ENCODE measurements at places on chromosomes 4 and X.

- no peak for DNase-seq
These were observed 54.9 kb upstream of the IRF2 start for GRCh38 chr4:184529283-184529682.

DNA sequence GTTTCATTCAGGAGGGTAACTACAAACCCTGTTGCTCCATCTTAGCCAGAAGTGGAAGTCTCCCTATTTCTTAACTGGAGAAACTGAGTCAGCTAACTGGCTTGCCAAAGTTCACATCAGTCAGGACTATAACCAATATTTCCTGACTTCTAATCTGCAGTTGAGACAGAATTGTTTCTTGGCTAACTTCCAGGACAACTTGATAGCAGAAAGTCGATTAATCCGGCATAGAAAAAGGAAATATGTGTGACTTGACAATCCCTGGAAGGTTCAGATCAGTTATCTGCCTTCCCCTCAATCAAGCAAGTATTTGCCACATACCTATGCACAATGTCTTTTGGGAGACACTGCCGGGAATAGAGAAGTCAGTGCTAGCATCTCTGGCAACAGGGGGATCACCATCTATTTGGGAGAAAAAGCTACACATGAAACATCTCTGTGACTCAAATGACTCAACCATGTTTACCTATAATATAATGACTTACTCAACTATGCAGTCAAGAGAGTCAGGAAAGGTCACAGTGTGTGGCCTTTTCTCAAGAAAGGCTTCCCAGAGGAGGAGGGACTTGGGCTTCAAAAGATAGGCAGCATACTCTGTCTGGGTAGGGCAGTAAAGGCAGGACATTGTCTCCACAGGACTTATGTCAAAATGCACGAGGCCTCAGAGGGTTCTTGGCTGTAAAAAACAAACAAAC, 12.4 kb upstream of the LONRF3 start:
- DNase-seq = no peak

- DNase-seq = no peak
These were observed 436.8 kb upstream of the PRKX start for GRCh38 chrX:4150259-4150658.

GRCh38 chr4:54912155-54912554, 213.2 kb downstream of the KDR start:
- no peak for DNase-seq

GRCh38 chrX:128458888-128459287, 406.7 kb upstream of the ACTRT1 start:
- no peak for DNase-seq

- DNase-seq = peak; percentile 76
These were observed 5.0 kb downstream of the TACC3 start for GRCh38 chr4:1726146-1726934.

GRCh38 chr4:1647432-1647831, 36.7 kb downstream of the FAM53A start:
- no peak for DNase-seq

DNA sequence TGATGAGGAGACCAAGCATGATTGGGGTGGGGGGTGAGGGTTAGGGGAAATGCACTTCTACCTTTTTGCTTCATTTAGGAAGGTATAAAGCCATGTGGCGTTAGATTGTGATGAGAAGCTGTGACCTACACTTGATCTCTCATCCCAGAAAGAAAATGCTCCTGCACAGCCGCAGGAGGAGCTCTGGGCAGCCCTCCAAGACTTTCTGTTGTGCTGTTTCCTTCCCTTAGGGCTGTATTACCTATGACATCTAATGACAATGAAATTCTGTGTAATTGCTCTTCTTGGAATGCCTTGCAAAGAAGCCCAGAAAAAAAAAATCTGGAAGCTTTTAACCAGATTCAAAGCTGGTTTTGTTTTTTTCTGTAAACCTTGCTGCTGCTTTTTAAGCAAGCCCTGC, 13.4 kb downstream of the PRPS2 start:
- DNase-seq = no peak

GRCh38 chrX:148500423-148501385, at the start of gene AFF2:
Gene AFF2, plus strand, starts transcription at chrX:148500617. Its CDS starts 481 bp downstream, at chrX:148501098.
- peak; percentile 33 for DNase-seq

DNA sequence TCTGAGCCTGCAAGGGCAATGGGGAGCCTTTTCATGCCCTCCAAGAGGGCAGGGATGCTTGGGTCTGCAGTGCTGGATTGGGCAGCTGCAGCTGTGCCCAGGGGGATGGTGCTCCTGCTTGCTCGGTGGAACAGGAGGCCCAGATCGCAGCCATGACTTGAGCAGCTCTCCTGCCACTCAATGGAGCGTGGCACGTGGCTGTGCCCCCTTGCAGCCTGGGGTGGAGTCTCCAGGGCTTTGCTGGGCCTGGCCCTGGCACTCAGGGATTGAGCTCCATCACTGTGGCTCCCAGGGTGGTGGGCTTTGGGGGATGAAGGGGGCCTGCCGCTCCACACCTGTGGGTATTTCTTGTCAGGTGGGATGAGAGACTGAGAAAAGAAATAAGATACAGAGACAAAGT, 53.4 kb upstream of the IBSP start:
- DNase-seq = no peak

DNA sequence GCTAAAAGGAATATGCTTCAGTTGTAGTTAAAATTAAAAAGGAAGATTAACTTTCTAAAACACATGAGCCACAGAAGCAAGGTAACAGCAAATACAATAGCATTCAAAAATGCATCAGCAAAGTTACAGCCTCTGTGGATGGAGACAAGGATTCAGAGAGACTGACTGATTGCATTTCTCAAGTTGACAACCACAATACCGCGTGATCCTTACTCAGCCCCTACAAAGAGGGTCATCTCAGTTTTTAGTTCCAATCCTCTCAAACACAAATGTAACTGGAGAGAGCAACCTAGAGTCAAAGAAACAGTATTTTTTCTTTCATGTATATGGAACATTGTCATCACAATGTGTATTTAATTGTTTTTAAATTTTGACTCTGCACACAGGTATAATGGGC, 14.2 kb upstream of the C1QTNF7 start:
- DNase-seq = no peak

DNA sequence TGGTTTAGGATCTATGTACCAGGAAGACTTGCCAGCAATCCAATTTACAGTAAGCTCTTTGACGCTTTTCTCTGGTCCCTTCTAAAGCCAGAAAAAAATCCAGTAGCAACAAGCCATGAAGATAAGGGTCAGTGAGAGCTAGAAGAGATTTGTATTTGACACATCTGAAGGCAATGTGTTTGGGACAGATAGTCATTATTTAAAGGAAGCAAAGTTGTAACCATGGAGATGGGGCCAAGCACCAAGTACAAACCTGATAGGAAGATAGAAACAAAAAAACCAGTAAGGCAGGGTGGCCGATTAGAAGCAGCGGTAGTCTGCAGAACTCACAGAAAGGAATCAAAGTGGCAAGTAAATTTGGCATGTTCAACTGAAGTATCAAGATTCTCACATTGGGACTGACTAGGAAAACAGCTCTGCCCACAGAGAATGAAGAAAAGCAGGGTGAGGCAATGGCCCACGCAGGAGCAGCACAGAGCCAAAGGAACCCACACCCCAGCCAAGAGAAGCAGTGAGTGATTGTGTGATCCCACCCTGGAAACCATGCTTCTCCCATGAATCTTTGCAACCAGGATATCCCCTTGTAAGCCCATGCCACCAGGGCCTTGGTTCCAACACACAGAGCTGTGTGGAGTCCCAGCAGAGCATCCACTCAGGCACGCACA, 12.9 kb upstream of the C4orf54 start:
- DNase-seq = no peak

DNA sequence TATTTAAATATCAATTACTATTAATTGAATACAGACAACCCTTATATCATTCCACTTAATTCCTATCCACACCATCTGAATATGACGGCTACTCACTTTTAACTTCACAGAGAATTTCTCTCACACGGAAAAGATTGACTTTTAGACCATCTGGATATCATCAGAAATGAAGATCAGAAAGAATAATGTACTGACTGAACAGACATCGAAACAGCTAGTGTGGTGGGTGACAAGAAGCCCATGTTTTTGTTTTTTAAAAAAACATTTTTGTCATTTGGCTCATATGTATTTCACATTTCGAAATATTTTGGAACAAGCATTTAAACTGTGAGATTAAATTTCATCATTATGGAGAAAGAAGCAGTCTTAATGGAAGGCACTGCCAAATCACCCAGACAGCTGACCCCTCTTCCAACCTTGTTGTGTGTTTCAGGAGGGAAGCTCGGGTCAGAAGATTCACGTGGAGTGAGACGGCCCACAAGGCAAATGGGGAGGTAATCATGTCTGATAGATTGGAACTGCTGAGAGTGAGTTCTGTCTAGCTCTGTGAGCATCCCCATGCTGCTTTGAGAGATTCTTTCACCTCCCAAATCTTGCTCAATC, 204.2 kb upstream of the RASGEF1B start:
- DNase-seq = no peak

DNA sequence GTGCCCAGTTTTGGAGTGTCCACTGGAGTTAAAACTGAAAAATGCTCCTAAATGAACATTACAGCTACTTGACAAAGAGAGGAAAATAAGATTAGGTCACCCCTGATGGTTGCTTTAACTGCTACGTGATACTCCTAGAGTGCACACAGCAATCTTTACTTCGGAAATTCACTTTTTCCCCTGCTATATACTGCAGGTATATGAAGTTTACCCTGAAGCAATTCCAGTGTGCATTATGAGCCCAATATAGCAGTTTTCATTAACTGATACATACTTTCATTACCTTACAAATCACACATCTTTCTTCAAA, 773 bp upstream of the ZNF827 start:
- no peak for DNase-seq

GRCh38 chr4:101791182-101791558, 640 bp downstream of the BANK1 start:
- DNase-seq = no peak

- no peak for DNase-seq
These were observed 85.0 kb upstream of the MTM1 start for GRCh38 chrX:150483356-150483985.

DNA sequence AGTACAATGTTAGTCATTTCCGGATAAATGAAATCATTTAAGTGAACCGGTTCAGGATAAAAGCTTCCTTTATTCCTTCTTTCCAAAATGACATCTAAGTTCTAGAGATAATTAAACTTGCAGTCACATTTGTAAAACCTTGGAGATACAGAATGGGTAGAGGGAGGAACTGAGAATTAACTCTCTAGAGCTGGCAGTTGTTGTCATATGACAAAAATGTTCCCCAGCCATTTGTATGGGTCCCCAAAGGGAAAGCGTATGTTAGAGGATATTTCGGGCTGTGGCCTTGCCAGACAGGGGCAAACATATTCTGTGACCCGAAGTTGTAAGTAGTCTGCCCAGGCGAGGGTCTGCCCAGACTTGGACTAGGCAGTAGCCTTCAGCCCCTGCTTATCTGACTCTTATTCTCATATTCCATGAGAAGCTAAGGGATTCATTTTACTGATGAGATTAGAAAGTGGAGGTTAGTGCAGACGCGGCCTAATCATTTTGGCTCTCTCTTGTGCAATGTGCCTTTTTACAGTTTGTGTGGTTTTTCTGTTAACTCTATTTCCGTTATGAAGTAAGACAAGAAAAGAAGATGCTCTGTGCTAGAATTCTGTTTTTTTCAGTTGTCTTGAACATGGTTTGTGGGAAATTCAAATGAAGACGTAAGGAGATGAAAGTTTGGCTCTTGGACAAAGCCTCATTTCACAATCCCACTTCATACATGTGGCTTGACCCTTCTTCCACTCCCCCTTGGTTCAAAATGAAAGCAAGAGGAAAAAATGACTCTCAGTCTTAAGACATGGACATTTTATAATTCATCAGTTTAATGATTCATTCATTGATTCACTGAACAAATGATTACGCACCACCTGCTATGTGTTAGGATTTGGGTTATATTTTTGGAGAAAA, 2394.2 kb upstream of the AGA start:
- no peak for DNase-seq

DNA sequence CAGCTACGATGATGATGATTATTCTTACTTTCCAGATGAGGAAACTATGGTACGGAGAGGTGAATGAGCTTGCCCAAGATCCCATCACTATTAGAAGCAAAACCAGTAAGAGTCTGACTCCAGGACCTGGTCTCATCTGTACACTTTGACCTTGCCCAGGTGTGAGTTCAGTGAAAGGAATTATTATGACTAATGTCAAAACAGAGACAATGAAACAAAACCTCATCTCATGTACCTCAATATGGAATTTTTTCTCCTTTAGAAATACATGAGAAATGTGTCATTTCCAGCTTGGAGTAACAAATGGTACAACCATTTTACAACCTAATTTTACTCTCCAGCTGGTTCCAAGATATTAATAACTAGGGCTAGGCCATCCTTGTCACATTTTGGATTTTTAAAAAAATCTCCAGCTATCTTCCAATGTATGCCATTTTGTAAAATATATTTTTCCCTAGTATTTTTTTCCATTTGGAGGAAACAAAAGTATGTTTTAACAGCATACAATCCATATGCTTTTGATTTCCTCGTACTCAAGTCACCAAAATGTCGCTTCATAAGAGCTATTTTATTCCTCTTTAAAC, 213.8 kb downstream of the PTTG2 start:
- DNase-seq = no peak

DNA sequence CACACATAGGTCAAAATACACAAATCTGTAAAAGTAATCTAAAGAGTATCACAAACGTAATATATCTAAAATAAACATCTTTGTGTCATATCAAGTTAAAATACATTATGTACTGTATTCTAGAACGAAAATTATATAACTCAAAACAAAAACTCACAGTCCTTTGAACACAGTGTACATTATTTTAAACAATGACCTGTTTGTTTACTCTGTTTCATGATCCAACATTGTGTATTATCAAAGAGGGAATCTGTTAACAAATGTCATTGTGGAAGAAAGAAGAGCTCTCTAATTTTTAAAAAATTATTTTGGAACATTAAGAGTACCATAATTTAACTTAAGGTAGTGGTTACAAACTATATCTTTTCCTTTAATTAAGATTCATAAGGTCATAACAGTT, 144.1 kb downstream of the FRYL start:
- no peak for DNase-seq

DNA sequence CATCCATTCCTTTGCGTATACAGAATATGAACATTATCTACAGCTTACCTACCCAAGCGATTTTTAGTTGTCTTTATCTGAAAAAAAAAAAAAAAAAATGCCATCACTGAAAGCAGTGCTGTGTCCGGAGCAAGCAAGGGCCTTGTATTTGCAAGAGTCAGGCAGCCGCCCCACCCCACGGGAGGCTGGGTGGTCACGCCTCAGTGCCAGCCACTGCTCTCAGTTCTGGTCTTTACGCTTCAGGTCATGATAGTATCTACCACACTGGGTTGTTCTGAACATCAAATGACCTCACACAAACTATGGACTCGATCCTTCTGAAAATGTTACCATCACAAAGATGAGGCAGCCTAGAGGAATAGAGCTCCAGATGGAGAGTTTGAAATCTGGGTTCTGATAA, 62.7 kb upstream of the HELT start:
- no peak for DNase-seq

DNA sequence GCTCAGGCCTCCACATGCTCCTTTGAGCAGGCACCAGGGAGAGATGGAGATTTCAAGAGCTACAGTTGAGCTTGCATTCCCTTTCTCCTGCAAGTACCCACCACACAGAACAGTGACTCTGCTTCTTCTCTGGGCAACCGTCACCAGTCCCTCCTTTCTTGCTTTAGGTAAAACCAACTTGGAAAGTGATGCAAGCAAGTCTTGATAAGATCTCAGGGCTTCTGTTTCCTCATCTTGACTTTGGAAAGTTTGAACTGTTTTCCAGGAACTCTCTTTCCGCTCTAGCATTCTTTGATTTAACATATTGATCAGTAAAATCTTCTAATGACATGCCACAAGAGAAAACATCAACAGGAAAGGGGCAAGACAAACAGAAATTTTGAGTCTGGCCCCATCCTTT, 73.7 kb downstream of the USP46 start:
- no peak for DNase-seq

- no peak for DNase-seq
These were observed 2.3 kb upstream of the SLC35A2 start for GRCh38 chrX:48913605-48914366.
